ENCODE measurements at places on chromosomes 13 and 19.

GRCh38 chr19:35146746-35147459 lies 3.8 kb downstream of the FXYD7 start:
- DNase-seq = no peak

GRCh38 chr19:23758187-23759074 lies at the start of gene ZNF681:
ZNF681 (minus strand) TSS chr19:23758891; CDS start chr19:23758749, 142 bp downstream.
- peak; percentile 87 for DNase-seq

- no peak for DNase-seq
Measured at GRCh38 chr13:27001705-27002104, 169.9 kb downstream of the USP12 start.

- DNase-seq = no peak
Measured at GRCh38 chr19:35365303-35365702, 5.6 kb upstream of the GPR42 start.

DNA sequence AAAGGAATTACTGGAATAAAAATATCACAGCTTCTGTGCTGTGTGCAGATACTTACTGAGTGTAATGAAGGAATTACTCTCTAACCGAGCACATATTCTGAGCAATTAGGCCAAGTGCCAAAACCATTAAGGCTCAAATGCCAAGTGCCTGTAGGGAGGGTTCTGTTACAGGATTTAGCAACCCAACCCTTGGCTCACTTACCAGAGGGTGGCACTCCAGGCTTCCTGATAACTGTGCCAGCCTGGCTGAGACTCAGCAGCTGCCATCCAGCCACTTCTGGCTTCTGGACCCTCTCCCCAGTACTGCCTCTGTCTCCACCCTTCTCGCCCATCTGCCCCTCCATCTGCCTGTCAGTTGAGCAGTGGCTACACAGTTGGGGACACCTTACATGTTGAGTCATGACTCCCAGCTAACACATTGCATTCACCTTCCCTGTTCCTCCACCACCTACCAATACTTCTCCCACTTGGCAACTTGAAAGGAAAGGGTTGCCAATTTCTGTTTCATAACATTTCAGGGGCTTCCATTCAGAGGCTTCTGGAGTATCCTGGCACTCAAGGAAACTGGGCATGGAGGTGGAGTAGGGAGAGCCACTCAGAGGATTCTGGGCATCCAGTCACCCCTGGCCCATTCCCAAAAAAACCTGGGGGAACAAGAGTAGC lies 110.5 kb downstream of the COG6 start:
- DNase-seq = peak; percentile 14

DNA sequence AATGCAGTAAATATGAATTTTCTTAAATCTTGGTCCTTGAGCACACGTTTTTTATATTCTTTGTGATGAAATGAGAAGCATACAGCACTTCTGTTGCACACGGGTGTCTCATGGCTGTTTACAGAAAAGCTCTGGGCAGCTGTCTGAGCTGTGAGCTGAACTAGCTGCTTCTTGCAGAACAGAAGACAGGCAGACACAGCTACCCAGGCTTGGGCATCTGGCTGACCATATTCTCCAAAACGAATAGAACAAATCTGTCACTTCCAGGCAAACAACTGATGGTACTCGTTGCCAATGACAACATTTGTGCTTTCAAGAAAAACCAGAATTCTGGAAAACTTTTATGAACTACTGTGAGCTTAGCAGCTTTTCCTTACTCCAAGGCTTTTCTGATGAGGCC lies 16.2 kb downstream of the PCID2 start:
- no peak for DNase-seq

- no peak for DNase-seq
Measured at GRCh38 chr19:14479309-14479974, 4.3 kb upstream of the PTGER1 start.

DNA sequence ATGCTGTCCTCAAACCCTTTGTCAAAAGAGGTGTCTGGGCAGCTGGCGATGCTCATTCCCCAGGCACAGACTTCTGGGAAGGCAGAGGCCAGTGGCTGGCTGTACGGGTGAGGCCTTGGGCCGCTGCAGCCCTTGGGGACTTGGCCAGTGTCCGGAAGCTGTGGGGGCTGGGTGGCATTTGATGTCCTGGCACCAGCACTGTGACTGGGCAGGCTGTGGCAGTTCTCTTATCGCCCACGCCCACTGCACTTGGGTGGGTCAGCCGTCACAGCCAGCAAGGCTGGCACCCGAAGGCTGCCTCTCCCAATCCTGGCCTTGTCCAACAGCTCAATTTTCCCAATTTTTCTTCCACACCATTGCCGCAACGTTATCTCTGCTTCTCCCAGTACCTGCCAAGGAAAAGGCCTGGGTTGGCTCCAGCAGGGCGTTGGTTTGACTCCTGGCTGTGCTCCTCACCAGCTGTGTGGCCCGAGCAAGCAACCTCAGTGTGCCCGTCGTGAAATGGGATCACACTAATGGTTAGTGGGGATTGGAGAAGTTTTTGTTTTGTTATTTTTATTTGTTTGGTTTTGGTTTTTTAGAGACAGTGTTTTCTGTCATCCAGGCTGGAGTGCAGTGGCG lies 12.7 kb upstream of the SLC44A2 start:
- DNase-seq = no peak

GRCh38 chr19:40791349-40791748 lies 7.6 kb upstream of the EGLN2 start:
- DNase-seq = no peak

GRCh38 chr19:13366529-13367143 lies 139.6 kb downstream of the CACNA1A start:
- no peak for DNase-seq

DNA sequence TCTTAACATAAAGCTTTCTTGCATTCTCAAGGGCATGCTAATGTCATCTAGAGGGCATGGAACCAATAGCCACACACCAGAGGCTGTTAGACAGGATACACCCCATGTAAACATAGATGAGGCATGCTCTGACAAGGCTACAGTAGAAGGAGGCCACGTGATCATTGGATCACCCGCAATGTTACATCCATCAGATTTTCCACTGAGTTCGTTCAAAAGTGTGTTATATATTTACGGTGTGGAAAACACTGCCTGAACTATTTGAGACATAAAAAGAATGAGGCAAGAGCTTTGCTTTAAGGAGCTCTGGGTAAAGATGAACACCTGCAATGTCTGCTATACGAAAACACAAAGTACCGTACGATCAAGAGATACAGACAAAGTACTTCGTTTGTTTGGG lies 817.5 kb upstream of the SLC10A2 start:
- DNase-seq = peak; percentile 25

- no peak for DNase-seq
Measured at GRCh38 chr19:38394488-38394887, 6.0 kb downstream of the SPRED3 start.
